ENCODE measurements at places on chromosomes 12 and 14.

GRCh38 chr14:90890322-90891020 lies 74.2 kb upstream of the TTC7B start:
- DNase-seq = no peak

GRCh38 chr14:73761618-73762355 lies 47.6 kb upstream of the PNMA1 start:
- no peak for DNase-seq

GRCh38 chr12:1984759-1985158 lies 19.5 kb downstream of the DCP1B start:
- DNase-seq = no peak

- no peak for DNase-seq
Measured at GRCh38 chr14:25041484-25041883, 8.5 kb downstream of the STXBP6 start.

- no peak for DNase-seq
Measured at GRCh38 chr12:110776410-110776809, 33.7 kb upstream of the PPP1CC start.

DNA sequence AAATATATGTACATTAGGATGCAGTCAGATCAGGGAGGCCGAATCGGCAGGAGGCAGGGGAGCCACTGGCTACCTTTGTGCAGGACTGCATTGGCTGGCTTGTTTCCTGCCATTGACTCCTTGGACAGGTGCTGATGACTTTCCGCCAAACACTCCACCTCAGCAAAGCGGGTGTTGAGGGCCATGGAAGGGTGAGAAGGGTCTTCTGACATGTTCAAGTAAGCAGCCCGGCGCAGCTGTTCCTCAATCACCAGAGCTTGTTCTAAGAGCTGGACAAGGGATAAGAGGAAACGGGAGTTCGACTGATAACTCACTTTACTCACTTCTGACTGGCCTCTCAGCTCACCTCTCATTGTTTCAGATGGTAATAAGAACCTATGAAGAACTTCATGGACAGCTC lies 4.9 kb upstream of the NOP2 start:
- DNase-seq = no peak

GRCh38 chr14:99064262-99064954 lies 207.6 kb downstream of the BCL11B start:
- DNase-seq = no peak

- DNase-seq = no peak
Measured at GRCh38 chr14:49189375-49189774, 396.8 kb downstream of the RPS29 start.

DNA sequence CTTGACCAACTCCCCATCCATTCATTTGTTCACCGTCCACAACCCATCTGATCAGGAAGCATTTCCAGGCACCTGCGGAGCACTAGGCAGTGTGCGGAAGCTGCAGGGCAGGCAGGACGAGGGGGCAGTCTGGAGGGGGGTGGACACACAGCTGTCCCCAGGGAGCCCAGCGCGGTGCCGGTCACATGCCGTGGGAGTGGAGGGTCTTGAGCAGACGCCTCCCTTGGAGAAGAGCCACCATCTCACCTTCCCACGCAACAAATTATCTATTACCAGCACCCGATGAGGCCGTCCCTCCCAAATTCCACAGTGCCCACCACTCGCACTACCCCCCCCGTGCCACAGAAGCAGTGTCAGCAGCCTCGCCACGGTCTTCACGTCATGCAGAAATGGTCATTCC lies 10.8 kb downstream of the DLK1 start:
- DNase-seq = no peak

GRCh38 chr12:130826151-130826801 lies 12.8 kb downstream of the STX2 start:
- DNase-seq = no peak
